ENCODE measurements at places on chromosomes 7 and 10.

- peak; percentile 20 for DNase-seq
Observed at GRCh38 chr7:152435384-152436110, at the start of gene KMT2C. Gene KMT2C (minus strand): TSS chr7:152436003. CDS start chr7:152435786, 217 bp downstream.

- DNase-seq = no peak
Observed at GRCh38 chr7:20514364-20514763, 101.1 kb upstream of the ABCB5 start.

DNA sequence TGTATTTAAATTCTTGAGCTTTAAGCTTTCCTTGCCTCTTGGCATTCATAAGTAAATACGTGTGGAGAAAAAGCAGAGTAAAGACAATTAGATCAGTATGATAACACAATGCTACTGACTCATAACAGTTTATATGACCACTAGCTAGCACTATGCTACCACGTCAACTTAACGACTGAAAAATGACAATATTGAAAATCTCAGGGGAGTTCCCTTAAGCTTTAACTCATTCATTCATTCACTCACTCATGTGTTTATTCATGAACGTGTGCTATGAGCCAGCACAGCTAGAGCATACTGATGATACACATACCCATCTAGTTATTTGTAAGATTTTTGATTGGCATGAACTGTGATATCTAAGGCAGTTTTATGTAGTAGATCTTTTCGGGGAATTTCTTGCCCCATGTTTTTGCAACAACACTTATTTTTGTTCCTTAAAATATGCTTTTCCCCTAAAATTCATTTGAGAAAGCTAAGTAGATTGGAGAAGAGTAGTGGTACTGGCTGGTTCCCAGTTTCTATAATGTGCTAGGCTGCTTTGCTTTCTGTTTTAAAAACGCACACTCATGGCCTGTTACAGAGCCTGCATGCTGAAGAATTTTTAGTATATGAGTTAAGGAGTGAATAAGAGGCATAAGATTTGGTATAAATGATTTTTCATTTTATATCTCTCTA lies 57.4 kb upstream of the ACBD5 start:
- DNase-seq = no peak

DNA sequence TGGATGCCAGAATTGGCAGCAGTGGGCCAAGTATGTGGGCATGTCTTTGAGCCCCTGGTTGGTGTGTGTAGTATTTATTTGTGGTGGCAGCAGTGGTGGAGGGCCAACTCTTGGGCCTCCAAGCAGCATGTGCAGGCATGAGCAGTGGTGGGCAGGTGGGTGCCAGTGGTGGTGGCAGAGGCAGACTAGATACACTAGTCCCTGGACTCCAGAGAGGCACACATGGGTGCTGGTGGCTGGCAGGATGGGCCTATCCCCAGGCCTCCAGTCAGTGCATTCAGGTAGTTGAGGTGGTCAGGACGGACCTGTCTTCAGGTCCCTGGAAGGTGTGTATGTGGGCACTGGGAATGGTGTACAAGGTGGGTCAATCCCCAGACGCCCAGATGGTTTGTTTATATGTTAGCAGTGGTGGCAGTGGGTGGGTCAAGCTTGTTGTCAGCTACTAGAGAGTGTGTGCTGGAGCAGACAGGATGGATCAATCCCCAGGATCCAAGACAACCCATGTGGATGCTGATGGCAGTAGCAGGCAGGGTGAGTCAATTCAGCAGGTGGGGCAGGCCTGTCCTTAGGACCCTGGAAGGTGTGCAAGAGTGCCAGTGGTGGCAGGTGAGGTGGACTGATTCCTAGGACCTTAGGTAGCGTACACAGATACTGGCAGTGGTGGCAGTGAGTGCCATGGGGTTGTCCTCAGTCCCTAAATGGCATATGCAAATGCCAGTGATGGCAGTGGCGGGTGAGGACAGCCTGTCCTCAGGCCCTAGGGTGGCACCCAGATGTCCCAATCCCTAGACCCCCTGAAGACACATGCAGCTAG lies 294.3 kb downstream of the RPS24 start:
- DNase-seq = no peak

GRCh38 chr7:35722054-35722849 lies 27.3 kb upstream of the HERPUD2 start:
- no peak for DNase-seq

- no peak for DNase-seq
Observed at GRCh38 chr10:89151857-89152256, 55.3 kb downstream of the CH25H start.

- DNase-seq = no peak
Observed at GRCh38 chr7:6589151-6589828, 531 bp upstream of the INTS15 start.

DNA sequence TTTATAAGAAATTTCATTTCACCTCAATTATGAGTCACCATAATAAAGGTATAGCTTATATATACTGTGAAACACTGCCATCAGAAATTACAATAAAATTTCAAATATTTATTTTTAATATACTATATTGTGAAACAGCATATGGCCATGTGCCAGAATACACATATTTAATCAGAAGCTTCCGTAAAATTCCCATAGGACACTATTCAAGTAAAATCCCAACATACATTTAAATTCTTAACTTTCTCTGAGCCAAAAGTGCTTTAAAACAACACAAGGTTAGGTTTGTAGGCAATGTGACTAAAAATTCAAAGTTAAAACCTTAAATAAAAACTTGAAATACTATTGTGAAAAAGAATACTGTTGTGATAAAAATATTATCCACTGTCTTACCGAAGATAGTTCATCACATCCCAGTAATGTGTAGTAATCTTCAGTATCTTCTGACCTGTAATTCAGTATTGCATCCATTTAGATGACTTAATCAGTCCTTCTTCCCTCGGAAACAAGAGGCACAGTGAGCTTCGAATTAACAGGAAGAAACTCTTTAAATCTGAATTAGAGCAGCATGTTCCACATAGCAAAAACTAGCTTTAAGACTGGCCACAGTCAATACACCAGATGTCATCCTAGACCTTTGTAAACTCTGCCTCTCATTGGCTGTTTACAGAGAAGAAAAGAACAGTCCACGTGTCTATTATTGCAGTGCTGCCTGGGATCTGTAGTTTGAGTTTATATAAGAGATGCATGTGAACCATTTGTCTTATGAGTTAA lies at the start of gene DNAJC12:
Gene DNAJC12 (minus strand): TSS at position 648 of the 774 bp plus-strand sequence. CDS start 177 bp downstream, at position 471.
- no peak for DNase-seq

DNA sequence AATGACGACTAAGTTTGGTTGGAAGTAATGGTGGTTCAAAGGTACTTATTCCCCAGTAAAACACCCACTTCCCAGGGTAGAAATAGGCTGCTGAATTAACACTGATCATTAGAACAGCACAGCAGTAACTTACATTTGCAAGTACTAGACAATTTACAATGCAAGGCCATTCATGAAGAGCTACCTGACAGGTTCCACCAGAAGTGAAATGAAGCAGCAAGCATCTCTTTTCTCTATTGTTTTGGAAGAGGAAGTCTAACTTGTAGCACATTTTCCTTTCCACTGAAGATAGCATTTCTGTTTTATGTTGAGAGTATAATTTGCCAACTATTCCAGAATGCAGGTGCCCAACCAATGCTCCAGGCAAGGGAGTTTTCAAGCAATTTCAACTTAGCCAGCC lies 145.9 kb downstream of the CREB5 start:
- no peak for DNase-seq

DNA sequence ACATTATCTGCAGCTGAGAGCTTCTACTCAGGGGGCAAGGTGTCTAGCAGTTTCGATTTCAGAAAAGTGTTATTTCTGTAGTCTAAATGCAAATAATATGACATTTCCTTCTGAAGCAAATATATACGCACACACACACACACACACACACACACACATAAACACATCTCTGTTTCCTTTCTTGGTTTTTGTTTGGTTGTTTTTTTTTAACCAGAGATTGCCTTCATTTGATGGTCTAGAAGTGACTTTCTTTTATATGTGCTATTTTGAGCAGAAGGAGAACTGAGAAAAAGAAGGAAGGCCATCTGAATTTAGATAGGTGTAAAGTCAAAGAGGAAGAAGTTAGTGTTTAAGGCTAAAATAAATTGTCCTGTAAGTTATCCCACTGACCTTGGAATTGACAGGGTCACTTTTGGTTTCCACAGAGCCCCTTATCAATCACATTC lies 142.2 kb downstream of the TRIL start:
- DNase-seq = no peak

GRCh38 chr10:30454744-30455510 lies 20.9 kb downstream of the MAP3K8 start:
- no peak for DNase-seq

DNA sequence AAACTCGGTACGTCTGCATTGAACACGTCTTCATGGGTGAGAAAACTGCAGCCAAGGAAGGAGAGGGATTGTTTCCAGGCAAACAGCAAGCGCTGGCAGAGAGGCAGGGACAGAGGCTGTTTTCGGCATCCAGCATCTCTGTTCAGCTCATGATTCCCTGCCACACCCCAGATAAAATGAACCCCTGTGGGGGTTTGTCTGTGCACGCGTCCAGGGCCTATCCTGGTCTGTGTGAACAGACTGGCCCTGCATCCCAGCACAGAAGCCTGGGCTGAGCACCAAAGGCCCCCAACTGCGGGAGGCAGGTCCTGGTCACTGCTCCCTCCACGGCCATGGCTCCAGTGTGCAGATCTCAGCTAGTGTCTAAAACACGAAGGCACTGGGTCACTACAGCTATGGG lies 83.3 kb upstream of the FAM20C start:
- no peak for DNase-seq

Measured in stimulated activated CD8-positive, alpha-beta memory T cell treated with anti-CD3 and anti-CD28 coated beads, Interleukin-7, amount 100 ng/mL, for 1 hour (primary cell).